Muscle of leg (tissue), 16 donors: ENCODE measurements at places on chromosomes 12 and 14. TPM values are rescaled to one million over a fixed set of nuclear protein-coding genes. Genes with fewer than 3 reads are reported as not detected.

The FOXG1 gene
- not detected for polyA plus RNA-seq

The IRAK3 gene
- polyA plus RNA-seq = 4.4 TPM

- peak; percentile 84 for DNase-seq
These were observed 6.3 kb upstream of the TPCN1 start for GRCh38 chr12:113214895-113215400.

- DNase-seq = no peak
These were observed 16.9 kb downstream of the CCDC88C start for GRCh38 chr14:91400696-91401095.
